ENCODE measurements at places on chromosomes 6 and 20.

- no peak for DNase-seq
Observed at GRCh38 chr6:21398741-21399325, 194.7 kb upstream of the SOX4 start.

DNA sequence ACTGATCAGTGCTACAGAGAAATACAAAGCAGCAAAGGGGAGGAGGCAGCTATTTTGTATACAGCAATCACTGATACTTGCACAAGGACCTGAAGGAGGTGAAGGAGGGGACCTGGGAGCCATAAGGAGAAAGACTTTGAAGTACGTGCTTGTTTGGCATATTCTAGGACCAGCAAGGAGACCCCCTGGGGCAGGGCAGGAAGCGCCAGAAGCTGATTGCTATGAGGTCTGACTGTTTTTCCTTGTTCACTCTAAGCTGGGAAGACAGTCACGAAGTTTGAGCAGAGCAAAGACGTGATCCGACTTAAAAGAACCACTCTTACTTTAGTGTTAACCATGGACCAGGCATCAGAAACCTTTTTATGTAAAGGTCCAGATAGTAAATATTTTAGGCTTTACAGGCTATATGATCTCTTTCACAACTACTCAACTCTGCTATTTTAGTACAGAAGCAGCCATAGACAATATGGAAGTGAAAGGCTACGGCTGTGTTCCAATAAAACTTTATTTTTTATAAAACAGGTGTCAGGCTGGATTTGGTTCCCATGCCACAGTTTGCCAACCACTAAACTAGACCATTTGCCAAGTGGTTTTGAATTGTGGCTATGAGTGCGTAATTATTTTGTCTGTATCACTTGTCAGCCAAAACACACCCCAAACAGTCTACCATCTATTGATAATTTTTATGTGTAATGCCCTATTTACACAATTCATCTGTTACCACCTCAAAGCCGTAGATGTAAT is 217.9 kb downstream of the PRL start:
- no peak for DNase-seq

DNA sequence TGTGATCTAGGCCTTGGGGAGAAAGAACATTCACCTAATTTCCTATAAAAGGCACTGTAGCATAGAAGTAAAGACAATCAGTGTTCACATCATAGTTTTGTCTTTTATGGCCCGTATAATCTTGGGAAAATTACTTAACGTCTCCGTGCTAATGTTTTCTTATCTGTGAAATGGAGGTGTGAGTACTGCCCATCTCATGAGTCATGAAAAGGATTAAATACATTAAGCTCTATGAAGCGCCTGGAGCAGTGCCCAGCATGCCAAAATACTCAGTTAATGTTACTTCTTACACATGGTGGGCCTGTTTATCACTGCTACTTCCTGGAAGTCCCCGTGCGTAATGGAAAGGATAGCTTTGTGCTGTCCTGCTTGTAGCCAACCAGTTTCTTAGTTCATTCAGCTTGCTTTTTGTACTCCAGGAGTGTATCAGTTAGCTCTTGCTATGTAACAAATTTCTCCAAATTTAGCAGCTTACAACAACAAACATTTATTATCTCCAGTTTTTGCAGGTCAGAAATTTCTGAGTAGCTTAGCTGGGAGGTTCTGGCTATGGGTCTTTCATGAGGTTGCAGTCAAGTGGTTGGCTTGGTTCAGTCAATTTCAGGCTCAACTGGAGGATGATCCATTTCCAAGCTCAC is 103.6 kb upstream of the BMP2 start:
- no peak for DNase-seq

- peak; percentile 70 for DNase-seq
Observed at GRCh38 chr20:50192364-50193198, 2.0 kb downstream of the CEBPB start.

- no peak for DNase-seq
Observed at GRCh38 chr6:166619912-166620311, 7.1 kb downstream of the RPS6KA2 start.

DNA sequence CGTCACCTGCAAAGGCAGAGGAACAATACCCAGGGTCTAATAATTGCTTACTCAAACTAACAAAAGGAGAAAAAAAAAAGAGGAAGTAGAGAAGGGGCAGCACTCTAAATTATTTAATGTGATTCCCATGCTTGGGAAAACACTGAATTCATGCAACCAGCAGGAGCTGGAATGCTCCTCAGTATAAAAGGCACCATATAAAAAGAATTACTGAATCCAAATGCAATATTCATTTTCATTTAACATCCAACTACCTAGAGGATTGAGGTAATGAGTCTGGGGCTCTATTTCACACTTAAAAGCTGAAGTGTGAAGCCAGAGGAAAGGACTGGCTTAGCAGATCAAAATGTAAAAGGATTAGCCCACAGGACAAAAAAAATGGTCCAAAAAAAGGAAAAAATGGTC is 8.7 kb downstream of the B4GALT5 start:
- DNase-seq: no peak

- no peak for DNase-seq
Observed at GRCh38 chr6:46653439-46654195, 842 bp downstream of the SLC25A27 start.

- DNase-seq: no peak
Observed at GRCh38 chr6:14516956-14517355, 399.4 kb downstream of the CD83 start.

GRCh38 chr6:5967594-5967993 is 39.1 kb downstream of the NRN1 start:
- DNase-seq: no peak

GRCh38 chr6:108403236-108403635 is 108.4 kb downstream of the AFG1L start:
- DNase-seq: no peak

DNA sequence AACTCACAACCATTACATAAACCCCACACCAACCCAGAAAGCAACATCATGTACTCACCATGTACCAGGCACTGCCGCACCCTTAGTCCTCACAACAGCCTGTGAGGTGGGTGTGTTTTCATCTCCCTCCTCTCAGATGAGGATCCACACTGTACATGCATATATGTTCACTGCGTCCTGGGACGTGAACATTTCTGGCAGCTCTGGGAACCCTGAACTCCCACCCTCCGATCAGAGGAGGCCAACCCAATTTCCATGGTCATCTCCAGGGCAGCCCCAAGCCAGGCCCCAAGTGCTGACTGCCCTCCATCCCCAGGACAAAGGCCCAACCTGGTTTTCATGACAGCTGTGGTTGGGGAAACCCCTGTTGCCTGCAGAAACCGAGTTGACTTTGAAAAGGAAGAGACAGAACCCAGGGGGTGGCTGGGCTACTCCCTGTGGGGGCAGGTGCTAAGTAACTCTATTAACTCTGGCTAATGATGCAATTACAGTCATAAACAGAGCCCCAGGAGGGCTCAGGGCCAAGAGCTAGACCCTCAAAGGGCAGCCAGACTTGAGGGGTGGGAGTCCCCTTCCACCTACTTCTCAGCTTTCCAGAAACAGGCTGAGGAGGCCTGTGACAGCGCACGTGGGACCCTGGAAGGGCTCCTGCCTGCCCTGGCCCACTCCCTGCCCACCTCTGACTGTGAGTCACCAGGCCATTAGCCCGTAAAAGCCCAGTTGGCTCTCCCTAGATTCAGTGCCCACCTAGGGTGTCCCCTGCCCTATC is 2.6 kb downstream of the TFEB start:
- peak; percentile 65 for DNase-seq

DNA sequence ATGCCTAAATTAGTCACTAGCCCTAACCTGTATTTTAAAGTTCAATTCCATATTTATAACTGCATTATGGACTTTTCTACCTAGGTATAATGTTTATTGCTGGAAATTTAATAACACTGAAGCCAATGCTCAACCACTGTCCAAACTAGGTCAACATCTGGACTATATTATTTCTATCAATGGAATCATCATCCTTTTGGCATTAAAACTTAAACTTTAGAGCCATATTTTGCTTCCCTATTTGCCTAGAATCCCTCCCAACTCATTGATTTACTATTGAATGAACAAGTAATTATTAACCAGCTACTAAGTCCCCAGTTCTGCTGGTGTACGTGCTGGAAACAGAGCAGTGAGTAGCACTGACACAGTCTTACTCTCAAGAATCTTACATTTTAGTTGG is 291.7 kb upstream of the SPTLC3 start:
- no peak for DNase-seq

GRCh38 chr6:89793586-89793985 is 26.0 kb downstream of the MDN1 start:
- DNase-seq: no peak

DNA sequence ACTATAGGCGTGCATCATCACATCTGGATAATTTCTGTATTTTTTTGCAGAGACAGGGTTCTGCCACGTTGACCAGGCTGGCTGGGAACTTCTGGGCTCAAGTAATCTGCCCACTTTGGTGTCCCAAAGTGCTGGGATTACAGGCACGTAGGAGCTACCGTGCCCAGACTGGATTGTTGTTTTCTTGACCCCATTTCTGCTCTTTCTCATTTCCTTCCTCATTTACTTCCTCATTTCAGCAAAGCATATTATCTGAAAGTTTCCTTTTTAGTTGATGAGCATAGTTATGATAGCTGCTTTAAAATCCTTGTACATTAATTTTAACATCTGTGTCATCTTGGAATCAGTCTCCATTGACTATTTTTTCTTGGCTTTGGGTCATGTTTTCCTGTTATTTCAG is 301.0 kb upstream of the RUNX2 start:
- no peak for DNase-seq

DNA sequence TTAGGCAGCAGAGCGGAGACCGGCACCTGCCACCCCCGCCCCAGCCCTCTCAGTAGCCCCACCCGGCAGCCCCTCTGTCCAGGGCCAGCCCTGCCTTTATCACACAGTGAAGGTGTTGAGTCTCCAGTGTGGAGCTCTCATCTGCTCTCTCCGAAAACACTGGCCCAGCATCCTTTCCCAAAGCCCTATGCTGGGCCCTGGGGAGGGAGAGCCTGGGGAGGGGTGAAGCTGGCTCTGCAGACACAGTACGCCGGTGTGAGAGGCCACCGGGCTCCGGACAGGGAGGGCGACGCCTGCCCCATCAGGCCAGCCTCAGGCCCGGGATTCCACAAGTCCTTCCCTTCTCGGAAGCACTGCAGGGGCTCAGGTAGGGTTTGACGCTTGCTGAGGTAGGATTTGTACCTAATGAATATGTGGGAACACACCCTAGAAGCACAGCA is 186.9 kb downstream of the ERMARD start:
- no peak for DNase-seq

GRCh38 chr20:8007490-8007889 is 12.1 kb downstream of the TMX4 start:
- DNase-seq: no peak

- DNase-seq: no peak
Observed at GRCh38 chr6:56693246-56693607, 50.5 kb upstream of the DST start.

DNA sequence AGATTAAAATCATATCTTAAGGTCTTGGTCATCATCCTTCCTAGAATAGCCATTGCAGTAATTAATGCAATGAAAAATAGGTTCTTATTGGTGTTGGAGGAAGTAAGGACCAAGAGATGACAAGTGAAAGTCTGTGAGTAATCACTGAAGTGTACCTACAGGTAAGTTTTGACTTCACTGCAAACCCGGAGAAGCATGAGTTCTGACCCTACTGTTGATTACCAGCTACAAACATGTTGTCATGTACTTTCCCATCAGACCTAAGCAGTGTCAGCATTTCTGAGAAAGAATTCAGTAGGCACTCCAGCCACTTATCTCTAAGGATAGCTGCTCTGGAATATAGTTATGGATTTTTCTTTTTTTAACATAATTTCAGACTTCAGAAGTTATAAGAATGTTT is 280.9 kb downstream of the ZFAND3 start:
- no peak for DNase-seq

DNA sequence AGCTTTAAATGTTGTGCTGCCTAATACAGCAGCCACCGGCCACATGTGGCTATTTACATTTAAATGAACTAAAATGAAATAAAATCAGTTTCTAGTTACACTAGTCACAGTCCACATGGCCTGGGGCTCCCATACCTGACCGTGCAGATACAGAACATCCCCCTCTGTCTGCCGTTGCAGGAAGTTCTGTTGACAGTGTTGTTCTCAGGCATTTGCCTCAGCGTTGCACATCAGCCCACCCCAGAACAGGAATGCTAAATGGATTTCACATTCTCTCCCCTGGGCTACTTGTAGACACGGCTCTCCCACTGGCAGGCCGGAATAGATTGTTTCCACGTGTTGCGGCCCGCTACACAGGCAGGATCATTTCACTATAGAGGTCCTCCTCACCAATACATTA is 26.3 kb downstream of the JAG1 start:
- DNase-seq: no peak

GRCh38 chr20:24359321-24360027 is 110.0 kb upstream of the SYNDIG1 start:
- no peak for DNase-seq

GRCh38 chr6:41626917-41627316 is 11.4 kb upstream of the MDFI start:
- DNase-seq: no peak

DNA sequence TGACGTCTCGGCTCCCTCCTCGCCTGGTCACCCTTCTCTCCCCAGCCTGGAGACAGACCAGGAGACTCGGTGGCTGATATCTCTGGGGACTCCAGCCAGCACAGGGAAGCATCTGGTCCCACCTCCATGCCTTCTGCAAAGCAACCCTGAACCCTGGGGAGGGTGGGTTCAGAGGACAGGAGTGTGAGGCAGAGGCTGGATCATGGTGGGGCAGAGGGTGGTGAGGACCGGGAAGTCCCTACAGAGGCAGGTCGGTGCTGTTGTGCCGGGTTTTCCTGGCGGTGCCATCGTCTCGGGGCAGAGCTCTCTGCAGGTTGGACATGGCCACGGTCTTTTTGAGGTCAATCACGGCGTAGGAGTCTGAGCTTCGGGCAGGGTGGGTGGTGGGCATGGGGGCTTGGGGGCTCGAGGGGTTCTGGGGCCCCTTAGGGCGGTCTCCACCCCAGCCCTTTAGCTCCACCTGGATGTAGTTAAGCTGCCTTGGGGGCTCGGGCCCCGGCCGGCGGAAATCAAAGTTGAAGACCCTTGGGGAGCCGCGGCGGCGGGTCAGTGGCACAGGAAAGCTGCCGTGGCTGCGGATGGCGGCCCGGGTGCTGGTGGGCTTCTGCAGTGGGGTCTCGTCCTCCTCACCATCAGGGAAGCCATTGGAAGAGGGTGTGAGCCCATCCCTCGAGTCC is 9.2 kb downstream of the FRS3 start:
- no peak for DNase-seq

- no peak for DNase-seq
Observed at GRCh38 chr6:6085928-6086668, 79.4 kb upstream of the NRN1 start.

DNA sequence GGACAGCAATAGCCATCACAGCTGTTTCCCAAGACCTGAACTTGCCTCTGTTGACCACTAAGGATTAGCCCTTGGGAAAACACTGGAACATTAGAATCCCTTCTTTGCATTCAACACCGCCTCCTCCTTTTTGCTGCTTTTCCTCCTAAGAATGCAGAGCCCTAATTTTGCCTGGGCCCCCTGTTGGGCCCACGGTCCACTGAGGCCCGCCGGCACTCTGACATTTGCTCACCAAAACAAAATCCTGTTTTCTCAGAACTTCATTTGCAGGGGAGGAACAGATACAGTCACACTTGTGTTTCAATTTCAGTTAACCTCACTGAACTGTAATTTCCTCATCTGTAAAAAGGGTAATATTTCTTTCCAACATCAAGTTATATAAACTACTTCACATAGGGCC is 116.0 kb upstream of the JARID2 start:
- DNase-seq: no peak
